Left kidney (tissue), 8 donors: ENCODE measurements at places on chromosomes 11 and 22. TPM values are rescaled to one million over a fixed set of nuclear protein-coding genes. Genes with fewer than 3 reads are reported as not detected.

The VSIG2 gene
- polyA plus RNA-seq = 8.5 TPM

The SLC22A12 gene
- polyA plus RNA-seq = 3.8 TPM

The CRYBB3 gene
- 0.27 TPM for polyA plus RNA-seq

The INPPL1 gene
- polyA plus RNA-seq = 178 TPM

The CTR9 gene
- polyA plus RNA-seq = 69.5 TPM

The CELSR1 gene
- 26.1 TPM for polyA plus RNA-seq

The PKNOX2 gene
- polyA plus RNA-seq = 13.9 TPM

- DNase-seq = no peak
Observed at GRCh38 chr22:28955817-28956216, 72.4 kb downstream of the ZNRF3 start.

GRCh38 chr11:66470015-66470414, 3.3 kb downstream of the PELI3 start:
- no peak for DNase-seq

GRCh38 chr11:103358251-103358650, 249.0 kb downstream of the DYNC2H1 start:
- DNase-seq = no peak

GRCh38 chr22:23684561-23685031, 6.2 kb upstream of the RGL4 start:
- no peak for DNase-seq

DNA sequence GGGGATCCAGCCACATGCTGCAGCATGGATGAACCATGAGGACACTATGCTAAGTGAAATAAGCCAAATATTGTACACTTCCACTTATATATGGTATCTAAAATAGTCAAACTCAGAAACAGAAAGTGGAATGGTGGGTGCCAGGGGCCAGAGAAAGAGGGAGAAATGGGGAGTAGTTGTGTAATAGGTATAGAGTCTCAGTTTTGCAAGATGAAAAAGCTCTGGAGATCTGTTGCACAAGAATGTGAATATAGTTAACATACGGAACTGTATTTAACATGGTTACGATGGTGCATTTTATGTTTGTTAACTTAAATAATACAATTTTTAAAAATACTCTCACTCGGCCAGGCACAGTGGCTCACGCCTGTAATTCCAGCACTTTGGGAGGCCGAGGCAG, 21.2 kb downstream of the GDPD5 start:
- no peak for DNase-seq

DNA sequence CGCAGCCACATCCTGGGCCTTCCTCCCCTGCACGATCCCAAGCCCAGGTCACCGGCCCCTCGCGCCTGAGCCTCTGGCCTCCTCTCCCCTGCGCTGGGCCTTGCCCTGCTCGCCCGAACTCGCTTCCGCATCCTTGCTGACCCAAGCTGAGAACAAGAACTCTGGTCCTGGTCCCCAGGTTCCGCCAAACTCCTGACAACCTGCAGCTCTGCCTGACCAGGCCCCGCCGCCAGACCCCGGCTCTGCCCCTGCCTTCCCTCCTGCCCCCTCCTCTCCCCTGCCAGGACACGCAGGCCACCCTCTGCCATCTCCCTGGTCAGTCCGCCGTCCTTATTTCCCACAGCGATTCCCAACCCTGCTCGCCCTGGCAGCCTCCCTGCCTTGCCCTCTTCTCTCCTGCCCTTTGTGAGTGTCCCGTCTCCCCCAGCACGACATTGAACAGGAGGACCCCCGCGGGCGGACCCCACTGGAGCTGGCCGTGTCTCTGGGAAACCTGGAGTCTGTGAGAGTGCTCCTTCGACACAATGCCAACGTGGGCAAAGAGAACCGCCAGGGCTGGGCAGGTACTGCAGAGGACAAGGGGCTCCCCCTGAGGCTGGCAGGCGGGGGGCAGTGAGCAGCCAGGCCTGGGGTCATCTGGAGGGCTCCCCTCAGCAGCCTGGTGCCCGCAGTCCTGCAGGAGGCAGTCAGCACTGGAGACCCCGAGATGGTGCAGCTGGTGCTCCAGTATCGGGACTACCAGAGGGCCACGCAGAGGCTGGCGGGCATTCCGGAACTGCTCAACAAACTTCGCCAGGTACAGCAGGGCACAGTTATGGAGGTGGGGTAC, 762 bp downstream of the ANKRD13D start:
- DNase-seq = no peak

GRCh38 chr11:95915051-95915450, 8.9 kb downstream of the MTMR2 start:
- no peak for DNase-seq

DNA sequence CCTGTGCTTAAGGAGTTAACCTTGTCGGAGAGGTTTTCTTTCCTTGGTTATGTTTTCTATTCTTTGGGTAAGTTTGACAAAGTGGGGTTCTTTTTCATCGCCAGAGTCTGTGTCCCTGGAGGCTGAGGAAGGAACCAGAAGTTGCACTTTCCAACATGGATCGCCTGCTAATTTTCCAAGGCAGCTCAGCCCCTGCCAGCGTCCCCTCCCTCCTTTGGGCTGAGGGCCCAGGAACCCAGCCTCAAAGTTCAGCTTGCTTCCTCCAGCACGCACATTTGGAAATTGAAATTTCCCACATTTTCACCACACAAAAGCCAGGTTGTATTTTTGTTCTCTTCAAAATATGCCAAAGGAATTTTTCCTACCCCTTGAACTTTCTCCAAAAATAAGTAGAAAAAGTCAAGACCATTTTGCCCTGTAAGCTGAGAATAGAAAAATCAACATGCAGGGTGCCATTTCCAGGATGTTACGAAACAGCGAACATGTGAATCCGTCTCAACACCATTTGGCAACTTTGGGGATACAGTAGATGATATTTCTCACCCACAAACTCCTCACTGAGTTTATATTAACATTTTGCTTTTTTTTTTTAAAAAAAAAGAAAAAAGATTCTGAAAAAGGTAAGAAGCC, 343.5 kb downstream of the TENM4 start:
- DNase-seq = no peak

GRCh38 chr22:36928196-36928595, 14.8 kb downstream of the CSF2RB start:
- DNase-seq = no peak

GRCh38 chr22:17418890-17419324, 49.6 kb downstream of the CECR2 start:
- DNase-seq = no peak

DNA sequence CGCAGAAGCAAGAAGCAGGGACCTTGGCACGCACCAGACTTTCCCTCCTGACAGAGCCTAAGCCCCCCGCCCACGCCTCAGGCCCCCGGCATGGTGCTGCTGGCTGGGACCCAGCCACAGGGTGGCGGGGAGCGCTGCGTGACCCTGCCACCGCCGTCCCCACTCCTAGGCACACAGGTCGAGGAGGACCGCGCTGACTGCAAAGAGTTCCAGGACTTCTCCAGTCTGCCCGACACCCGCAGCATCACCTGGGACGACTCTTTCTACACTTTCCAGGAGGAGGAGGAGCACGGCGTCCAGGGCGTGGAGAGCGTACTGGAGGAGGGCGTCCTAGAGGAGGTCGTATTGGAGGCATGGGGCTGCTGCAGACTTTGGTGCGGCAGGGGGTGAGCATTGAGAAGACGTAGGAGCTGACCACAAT, 103.7 kb downstream of the TRIM51G start:
- no peak for DNase-seq

- no peak for DNase-seq
Observed at GRCh38 chr11:32318071-32319055, 117.0 kb downstream of the WT1 start.

DNA sequence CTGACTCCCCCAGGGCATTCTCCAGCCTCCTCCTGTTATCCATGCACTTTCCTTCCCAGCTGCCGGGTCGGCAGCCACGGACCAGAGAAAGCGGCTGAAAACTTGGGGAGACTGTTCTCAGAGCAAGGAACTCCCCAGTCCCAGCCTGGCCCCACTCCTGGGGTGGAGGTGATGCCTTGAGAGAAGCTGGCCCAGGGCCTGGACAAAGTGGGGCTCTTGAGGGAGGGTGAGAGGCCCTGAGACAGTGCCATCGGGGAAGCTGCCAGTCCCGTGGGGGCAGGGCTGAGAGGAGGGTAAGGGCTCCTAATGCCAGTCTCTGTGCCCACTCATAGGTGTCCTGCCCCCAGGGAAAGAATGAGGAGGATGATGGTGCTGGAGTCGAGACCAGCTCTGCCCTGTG, 53.8 kb downstream of the FLRT1 start:
- DNase-seq = no peak

DNA sequence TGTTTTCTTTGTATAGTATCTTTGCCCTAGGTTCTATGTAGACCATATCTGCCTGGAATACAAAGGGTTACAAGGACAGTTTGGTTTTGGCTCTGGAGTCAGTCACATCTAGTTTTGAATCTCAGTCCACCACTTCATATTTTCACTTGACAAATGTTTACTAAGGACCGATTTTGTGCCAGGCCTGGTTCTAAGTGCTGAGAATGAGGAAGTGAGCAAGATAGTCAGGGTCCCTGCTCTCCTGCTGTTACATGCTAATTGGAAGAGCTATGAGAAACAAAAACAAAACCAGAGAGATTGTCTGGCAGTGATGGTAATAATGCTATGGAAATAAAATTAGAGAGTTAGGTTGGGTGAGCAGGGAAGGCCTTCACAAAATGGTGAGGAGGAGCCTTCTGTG, 66.1 kb upstream of the ARHGAP20 start:
- DNase-seq = no peak

GRCh38 chr22:37254867-37255233, 10.8 kb upstream of the RAC2 start:
- no peak for DNase-seq

DNA sequence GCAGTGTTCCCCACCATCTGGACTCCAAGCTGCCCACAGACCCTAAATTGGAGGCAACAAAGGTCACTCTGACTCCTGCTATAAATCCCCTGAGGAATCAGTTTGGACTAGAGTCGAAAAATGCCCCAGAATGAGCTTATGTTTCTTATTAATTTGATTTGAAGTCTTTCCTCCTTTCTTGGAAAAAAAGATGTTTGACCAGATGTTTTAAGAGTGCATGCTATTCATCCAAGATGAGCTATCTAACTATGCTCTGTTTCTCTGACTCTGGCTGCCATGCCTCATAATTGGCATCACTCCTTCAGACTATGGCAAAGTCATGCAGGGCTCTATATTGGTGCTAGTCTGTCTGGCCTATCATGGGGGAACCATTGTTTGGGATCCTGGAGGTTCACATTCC, 174.0 kb downstream of the SPON1 start:
- DNase-seq = no peak

GRCh38 chr22:24483976-24484545, 11.1 kb upstream of the UPB1 start:
- no peak for DNase-seq

GRCh38 chr11:67174311-67174710, 55.2 kb downstream of the KDM2A start:
- no peak for DNase-seq

- no peak for DNase-seq
Observed at GRCh38 chr11:75596914-75597313, 34.9 kb downstream of the SERPINH1 start.

GRCh38 chr11:67691149-67691548, 16.7 kb upstream of the ALDH3B2 start:
- no peak for DNase-seq

GRCh38 chr11:120688163-120688562, 176.6 kb downstream of the GRIK4 start:
- DNase-seq = no peak
